Esophagus squamous epithelium (tissue), 5 donors: ENCODE measurements at places on chromosomes 6 and 20.

- no peak for DNase-seq
Observed at GRCh38 chr6:107056796-107057195, 28.8 kb downstream of the MTRES1 start.

DNA sequence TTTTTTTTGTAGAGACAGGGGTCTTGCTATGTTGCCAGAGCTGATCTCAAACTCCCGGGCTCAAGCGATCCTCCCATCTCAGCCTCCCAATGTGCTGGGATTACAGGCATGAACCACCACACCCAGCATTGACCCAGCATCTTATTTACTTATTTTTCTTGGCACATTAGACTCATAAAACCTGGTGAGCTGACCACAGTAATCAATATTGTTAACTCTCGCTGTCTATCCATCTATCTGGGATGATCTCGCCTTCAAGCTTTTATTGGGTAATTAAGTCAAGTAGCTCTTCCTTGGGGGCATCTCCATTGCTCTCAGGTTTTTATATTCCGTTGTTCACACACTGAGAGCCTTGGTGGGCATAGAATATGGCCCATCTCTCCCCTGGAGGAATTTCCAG, 17.0 kb downstream of the PNPLA1 start:
- DNase-seq: no peak

- DNase-seq: no peak
Observed at GRCh38 chr6:75084872-75085381, 120.9 kb downstream of the COL12A1 start.

GRCh38 chr6:25553502-25553901, 98.5 kb upstream of the SCGN start:
- no peak for DNase-seq

DNA sequence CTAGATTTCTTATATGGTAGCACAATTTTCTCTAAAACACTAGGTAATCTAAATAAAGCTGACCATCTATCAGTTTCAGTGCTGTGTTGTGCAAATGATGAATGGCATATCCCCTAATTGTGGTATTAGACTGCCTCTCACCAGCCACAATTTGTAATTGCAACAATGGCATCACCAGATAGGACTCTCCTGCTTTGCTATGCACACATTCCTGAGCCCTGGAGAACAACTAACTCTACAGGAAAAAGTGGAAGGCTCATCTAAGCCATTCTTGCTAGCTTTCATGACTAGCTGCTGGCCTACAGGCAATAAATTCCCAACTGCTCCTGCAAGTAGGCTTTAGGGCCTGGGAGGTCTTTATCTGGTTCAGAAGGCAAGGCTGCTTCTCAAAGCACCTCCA, 974.1 kb downstream of the EYS start:
- no peak for DNase-seq

GRCh38 chr6:17240803-17241500, 40.2 kb upstream of the RBM24 start:
- no peak for DNase-seq

GRCh38 chr20:13831476-13831875, 46.6 kb downstream of the NDUFAF5 start:
- no peak for DNase-seq

- DNase-seq: no peak
Observed at GRCh38 chr6:24458134-24458533, 31.2 kb downstream of the GPLD1 start.

GRCh38 chr6:35449287-35449881, 2.8 kb upstream of the FANCE start:
- DNase-seq: no peak

DNA sequence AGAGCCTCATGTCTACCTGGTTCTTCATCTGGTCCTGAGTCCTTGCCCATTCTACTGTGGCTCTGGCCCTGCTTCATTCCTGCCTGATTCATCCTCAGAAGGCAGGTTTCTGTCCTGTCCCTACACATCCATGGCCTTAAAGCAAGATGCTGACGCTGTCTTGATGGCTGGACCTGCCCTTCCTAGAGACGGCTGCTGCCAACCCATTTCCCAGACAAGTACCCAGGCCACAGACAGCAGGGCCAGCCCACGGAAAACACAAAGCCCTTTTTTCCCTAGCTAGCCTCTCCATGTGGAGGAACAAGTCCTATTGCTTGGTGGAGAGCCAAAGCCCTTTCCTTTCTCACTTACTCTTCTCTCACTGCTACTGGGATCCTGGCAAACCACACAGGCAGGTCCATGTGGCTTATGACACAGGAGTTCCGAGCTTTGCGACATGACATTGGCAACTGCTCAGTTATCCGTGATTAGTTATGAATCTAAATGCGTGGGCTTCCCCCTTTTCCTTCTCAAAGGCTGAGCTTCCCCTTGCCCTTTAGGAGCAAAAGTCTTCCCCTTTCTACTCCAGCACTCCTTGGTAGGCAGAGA, 72.9 kb downstream of the SLC22A3 start:
- no peak for DNase-seq

- no peak for DNase-seq
Observed at GRCh38 chr20:59646487-59646886, 42.1 kb downstream of the PHACTR3 start.

- DNase-seq: no peak
Observed at GRCh38 chr20:10853176-10853575, 179.4 kb upstream of the JAG1 start.

- no peak for DNase-seq
Observed at GRCh38 chr6:62492192-62492822, 206.3 kb upstream of the KHDRBS2 start.

DNA sequence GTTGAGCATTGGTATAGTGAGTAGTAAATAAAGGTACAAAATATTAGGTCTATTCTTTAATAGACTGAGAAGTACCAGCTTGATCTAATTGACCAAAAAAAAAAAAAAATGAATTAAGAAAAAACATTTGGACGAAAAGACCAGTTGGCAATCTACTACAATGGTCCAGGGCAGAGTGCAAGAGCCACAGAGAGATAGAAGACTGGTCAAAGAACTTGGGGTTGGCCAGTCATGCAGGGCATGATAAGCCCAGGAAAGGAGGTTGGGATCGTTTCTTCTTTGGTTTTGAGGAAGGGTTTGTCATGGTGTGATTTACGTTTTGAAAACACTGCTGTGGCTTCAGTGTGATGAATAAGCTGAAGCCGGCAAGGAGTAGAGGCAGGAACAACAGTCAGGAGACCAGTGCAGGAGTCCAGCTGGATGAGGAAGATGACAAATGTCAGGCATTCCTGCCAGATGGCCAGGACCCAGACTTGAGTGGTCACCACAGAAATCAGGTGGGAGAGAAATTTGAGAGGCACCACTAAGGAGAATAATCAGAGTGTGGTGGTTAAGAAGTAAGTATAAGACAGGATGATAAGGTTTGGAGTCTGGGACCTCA, 14.0 kb downstream of the SMLR1 start:
- DNase-seq: no peak

- no peak for DNase-seq
Observed at GRCh38 chr6:139970591-139970991, 596.1 kb upstream of the CITED2 start.

GRCh38 chr6:35955071-35955470, 34.2 kb upstream of the SRPK1 start:
- no peak for DNase-seq

GRCh38 chr20:38210741-38211140, 45.7 kb upstream of the TGM2 start:
- no peak for DNase-seq

DNA sequence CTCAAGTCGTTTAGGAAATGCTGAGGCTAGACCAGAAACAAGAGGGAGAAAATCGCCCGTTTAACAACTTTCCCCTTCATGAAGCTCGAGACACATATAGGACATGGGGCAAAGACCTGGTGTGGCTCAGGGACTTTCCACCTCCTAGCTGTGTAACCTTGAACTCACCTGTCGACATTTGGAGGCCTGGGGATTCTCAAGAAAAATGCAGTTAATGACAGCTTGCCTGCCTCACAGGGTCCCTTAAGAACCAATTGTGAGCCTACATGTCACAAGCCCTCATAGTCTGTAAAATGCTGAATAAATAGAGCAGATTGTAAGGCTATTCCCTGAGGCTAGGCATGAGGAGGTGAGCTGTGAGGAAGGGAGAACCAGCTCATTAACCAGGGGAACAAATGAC, 35.1 kb downstream of the MGME1 start:
- no peak for DNase-seq

DNA sequence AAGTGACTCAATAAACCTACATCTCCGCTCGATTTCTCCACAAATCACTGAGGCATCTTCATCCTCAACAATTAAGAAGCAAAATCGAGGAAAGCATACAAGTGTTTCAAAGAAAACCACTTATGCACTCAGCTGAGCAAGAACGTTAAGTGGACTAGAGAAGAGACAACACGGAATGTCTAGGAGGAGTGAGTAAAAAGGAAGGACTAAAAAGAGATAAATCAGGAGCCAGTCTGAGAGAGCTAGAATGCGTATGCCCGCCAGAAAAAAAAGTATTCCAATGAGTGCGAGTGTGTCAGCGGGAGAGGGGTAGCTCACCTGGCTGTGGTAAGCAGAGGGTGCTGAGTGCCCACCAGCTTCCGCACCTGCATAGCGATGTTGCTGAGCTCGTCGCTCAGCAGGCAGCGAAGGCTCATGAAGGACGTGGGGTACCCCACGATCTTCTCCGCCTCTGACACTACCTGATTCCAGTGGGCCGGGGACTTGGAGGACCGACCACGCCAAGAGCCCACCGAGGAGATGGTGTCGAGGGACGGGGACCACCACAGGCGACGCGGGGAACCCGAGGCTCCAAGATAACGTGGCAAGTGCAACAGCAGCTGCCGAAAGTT, 587 bp downstream of the PDSS2 start:
- DNase-seq: no peak

DNA sequence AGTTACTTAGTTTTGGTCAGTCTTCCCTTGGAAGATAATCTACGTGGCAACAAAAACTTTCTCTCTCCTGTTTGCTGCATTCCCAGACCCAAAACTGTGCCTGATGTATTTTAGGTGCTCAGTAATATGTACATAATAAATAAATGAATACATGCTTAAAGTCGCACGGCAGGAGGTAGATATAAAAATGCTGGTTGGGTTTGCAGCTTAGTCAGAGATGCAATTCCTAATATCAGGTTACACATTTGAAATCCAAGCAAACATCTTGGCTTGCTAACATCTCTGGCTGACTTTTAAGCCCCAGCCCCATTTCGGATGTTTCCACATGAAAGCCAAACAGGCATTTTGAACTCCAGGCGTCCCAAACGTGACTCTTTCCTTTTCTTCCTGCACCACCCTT, 91.0 kb downstream of the KCNQ5 start:
- DNase-seq: no peak

DNA sequence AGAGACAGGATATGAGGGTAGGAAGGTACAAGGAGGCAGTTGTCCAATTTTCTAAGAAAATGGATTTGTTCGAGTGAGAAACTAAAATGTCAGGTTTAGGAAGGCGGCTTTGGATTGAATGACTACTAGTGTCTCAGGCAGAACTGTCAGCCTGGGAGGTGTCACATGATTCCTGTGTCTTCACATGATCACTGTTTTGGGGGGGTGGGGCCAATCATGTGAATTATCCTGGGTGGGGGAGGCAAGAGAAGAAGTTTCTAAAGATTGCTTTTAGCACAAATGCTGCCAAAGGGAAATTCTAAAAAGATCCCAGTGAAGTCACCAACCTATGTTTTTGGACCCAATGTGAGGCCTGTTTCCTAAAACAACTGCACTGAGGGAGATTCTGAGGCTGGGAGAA, 2.3 kb downstream of the SIRPA start:
- no peak for DNase-seq

GRCh38 chr20:8291873-8292272, 159.8 kb downstream of the PLCB1 start:
- no peak for DNase-seq

GRCh38 chr20:57672953-57673575, 36.8 kb downstream of the PMEPA1 start:
- DNase-seq: no peak

- no peak for DNase-seq
Observed at GRCh38 chr6:92700411-92700810, 718.9 kb downstream of the EPHA7 start.

DNA sequence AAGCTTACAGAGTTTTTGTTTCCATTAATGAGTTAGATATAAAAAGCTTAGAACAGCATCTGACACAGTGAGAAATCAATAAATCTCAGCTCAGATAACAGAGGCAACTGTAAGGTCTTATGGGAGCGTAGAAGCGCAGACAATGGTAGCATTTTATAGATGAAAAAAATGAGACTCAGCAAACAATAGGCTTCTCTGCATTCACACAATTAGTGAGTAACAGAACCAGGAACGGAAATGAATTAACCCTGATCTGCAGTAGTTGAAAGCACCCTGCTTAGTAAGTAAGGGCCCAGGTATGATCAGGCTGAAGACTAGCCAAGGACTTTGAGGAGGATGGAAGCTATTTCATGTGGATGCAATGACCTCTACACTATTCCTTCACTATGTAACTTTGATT, 147.2 kb upstream of the EYA4 start:
- no peak for DNase-seq

DNA sequence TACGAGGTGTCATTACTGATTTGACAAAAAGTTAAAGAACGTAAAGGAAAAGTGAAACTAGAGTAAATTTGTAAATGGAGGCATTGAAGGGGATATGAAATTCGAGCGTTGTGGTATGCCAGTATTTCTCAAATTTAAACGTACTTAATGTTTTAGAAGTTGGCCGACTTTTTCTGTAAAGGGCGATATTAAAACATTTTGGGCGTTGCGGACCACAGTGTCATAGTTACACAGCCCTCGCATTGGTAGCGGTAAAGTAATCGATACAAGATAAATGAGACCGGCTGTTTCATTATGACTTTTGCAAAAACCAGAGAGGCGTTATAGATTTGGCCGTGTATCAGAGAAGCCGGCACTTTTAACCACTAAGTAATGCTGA, 39.6 kb downstream of the OR2B2 start:
- no peak for DNase-seq

DNA sequence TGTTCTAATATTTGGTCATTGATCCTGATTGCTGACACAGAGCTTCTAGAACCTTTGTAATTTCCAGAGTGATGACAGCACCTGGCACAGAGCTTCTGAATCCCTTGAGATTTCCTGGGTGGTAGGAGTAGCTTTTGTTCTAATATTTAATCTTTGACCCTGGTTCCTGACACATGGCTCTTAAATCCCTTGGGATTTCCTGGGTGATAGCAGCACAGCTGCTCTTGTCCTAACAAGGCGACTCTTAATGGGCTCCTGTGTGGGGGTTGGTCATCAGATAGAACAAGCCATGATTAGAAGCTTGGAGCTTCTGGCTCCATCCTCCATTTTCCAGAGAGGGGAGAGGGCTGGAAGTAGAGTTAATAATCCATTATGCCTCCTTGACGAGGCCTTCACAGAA, 18.4 kb downstream of the GMPR start:
- DNase-seq: no peak

- no peak for DNase-seq
Observed at GRCh38 chr6:83313882-83314281, 117.0 kb downstream of the ME1 start.

GRCh38 chr20:49786196-49786595, 26.4 kb upstream of the SLC9A8 start:
- DNase-seq: no peak

- DNase-seq: no peak
Observed at GRCh38 chr6:163427498-163428254, 13.2 kb downstream of the QKI start.
